Uterine smooth muscle cell (primary cell): ENCODE measurements at places on chromosomes 4 and X. TPM values are rescaled to one million over a fixed set of nuclear protein-coding genes. Genes with fewer than 3 reads are reported as not detected.

THAP6 gene
- 13.7 and 15.6 TPM in 2 replicates for total RNA-seq

LGI2 gene
- total RNA-seq: 0.12 and 0.22 TPM in 2 replicates

SYTL4 gene
- total RNA-seq: 6.5 and 10.0 TPM in 2 replicates

NAP1L3 gene
- 7.1 and 7.4 TPM in 2 replicates for total RNA-seq

FSTL5 gene
- total RNA-seq: under 0.01 and 0.50 TPM in 2 replicates

AR gene
- total RNA-seq: 9.4 and 16.6 TPM in 2 replicates

KLHL4 gene
- 4.8 and 6.5 TPM in 2 replicates for total RNA-seq

GJB1 gene
- total RNA-seq: not detected in 2 replicates

EDA2R gene
- total RNA-seq: 12.6 and 17.9 TPM in 2 replicates

ESX1 gene
- total RNA-seq: 0.12 TPM in 1 of 2 replicates, not detected in the other

NWD2 gene
- total RNA-seq: not detected in 2 replicates

SPP1 gene
- 58.1 and 68.2 TPM in 2 replicates for total RNA-seq

H2BW2 gene
- total RNA-seq: not detected in 2 replicates
